ENCODE measurements at places on chromosomes 2 and 18. TPM values are rescaled to one million over a fixed set of nuclear protein-coding genes. Genes with fewer than 3 reads are reported as not detected.

The RBKS gene
- total RNA-seq: 3.4 TPM

The KCNE4 gene
- total RNA-seq: 38.1 TPM

DNA sequence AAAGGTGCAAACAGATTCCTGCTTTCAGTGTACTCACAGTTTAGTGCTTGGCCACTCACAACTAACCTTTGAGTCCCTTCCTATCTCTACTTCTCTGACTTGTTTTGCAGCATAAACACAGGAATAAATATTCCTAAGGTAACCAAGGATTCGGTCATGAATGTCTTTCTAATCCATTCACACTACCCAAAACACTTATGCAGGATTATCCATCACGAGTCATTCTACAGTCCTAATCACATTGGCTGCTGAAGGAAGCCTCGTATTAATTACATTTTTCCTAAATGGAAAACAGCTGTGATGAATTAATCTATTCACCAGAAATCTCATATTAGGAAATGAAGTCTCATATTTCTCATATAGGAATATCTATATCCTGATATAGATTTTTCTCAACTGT is 16.3 kb downstream of the RDH14 start:
- no peak for DNase-seq

GRCh38 chr2:237341872-237342271 is 72.1 kb downstream of the COL6A3 start:
- DNase-seq: no peak

GRCh38 chr2:239349453-239350135 is 51.2 kb downstream of the HDAC4 start:
- no peak for DNase-seq

DNA sequence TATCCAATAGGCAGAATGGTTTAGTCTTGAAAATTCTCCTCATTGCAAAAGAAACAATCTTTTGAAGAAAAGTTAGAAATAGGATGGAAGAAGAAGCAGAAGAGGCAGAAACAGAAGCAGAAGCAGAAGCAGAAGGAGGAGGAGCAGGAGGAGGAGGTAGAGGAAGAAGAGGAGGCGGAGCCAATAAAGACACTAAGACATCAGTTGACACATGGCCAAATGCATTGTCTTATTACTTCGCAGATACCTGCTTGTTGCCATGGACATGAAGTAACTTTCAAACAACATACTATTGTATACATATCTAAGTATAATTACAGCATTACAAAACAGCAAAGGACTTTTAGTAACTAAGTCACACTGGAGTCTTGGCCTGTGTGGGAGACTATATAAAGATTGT is 606.3 kb downstream of the METTL4 start:
- DNase-seq: no peak

- DNase-seq: no peak
Observed at GRCh38 chr2:27261926-27262298, 935 bp downstream of the SLC30A3 start.

The TWIST2 gene
- total RNA-seq: 46.9 TPM

Measured in esophagus muscularis mucosa (tissue), 4 donors.